Brain (organoid and tissue), 16 donors: ENCODE measurements at places on chromosomes 16 and 17.

DNA sequence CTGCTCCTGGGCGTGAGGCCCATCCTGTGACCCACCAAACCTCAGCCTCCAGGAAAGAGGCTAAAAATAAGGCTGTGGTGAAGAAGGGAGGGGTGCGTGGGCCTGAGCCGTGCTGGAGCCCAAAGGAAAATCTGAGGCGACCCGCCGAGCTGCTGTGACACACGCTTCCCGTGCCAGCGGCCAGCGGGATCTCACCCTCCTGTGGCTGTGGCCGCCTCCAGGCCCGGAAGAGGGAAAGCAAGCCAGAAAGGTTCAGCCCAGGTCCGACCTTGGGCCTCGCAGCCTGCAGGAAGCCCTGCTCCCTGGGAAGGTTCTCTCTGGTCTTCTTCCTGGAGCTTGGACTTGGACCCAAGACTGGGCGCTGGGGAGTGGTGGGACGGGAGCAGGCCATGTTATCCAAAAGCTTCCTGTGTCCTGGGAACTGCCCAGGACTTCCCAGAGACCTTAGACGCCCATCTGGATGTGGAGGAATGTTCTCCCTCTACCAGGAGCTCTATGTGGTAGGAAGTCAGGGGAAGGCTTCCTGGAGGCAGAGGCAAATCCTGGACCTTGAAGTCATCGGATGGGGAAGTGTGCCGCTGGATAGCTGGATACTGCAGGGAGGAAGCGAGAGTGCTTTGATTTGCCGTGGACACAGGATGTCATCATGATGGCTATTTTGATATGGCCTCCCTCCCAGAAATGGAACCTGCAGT, 11.4 kb downstream of the SPNS2 start:
- no peak for DNase-seq

- no peak for DNase-seq
Observed at GRCh38 chr16:76532188-76532973, 255.2 kb downstream of the CNTNAP4 start.

- DNase-seq = no peak
Observed at GRCh38 chr17:52297230-52298010, 138.9 kb upstream of the CA10 start.

GRCh38 chr17:4161192-4161966, 18.4 kb downstream of the CYB5D2 start:
- no peak for DNase-seq

DNA sequence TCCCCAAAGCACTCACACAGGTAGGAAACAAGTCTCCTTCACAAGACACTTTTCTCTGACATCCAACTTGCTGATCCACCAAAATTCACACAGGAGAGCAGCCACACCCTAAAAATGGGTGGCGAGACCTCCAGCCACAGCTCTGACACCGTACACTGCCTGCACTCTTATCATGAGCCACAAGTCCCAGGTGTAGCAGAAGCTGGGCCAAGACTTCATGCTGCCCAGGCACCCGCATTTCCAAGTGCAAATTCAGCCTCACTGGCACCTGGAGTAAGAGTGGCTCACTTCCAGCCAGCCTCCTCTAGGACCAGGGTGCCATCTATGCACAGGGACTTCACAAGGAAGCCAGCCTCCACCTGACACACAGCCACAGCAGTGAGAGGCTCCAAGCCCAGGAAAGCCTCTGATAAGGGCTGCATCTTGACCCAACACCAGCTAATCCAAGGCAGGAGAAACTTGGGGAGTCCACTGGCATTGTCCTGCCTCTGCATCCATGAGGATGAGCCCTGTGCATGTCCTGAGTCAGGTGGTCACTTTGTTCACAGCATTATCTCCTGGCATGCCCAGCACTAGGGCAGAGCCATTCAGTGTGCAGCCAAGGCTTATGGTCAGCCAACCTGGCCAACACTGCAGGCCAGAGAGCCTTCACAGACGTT, 2.6 kb upstream of the ZNF768 start:
- no peak for DNase-seq

DNA sequence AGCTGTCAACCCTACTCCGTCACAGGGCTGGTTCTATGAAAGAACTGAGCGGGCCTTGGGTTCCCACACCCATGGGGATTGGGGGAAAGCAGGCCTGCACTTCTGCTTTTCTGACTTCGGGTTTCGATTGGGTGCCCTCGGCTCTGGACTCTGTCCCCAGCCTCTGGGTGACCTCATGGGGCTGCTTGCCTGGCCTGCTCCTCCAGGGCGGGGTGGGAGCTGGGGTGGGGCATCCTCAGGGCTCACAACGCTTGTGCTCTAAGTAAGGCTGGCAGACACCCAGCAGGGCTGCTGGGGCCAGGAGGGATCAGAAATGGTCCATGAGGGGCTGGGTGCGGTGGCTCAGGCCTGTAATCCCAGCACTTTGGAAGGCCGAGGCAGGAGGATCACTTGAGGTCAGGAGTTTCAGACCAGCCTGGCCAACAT, 19.2 kb downstream of the ARHGAP27 start:
- no peak for DNase-seq

- DNase-seq = peak; percentile 86
Observed at GRCh38 chr17:81142301-81143199, 22.8 kb upstream of the PVALEF start.

GRCh38 chr16:2005646-2006045, 4.0 kb downstream of the ZNF598 start:
- DNase-seq = no peak

GRCh38 chr17:77569846-77570564, 388.5 kb upstream of the TNRC6C start:
- DNase-seq = no peak

GRCh38 chr17:3847165-3847670, 1.2 kb upstream of the NCBP3 start:
- no peak for DNase-seq

GRCh38 chr17:8044819-8045810, 6.3 kb downstream of the ALOX15B start:
- no peak for DNase-seq

DNA sequence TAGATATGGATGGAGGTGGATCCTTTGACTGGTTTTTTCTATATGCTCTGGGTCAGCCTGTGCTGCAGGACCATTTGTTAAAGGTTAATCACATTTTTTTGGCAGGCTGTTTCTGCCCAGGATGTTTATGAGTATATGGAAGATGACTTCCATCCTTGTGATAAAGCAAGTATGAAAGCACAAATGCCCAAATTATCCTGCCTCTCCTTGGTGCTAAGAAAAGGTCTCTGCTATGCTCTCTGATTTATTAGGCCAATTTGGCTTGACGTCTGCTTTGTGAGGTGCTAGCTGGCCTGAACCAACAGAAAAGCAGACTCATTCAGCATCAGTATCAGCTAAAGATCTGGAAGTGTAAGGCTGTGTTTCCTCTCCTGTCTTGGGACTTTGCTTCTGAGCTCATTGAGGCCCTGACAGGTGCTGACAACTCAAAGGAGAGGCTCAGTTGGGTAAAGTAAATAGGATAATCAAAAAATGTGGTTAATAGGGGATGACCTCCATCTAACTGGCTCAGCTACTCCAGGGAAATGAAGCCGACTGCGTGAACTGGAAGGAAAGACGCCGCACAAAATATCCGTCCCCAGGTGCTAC, 15.2 kb downstream of the ANKRD40 start:
- DNase-seq = peak; percentile 12

DNA sequence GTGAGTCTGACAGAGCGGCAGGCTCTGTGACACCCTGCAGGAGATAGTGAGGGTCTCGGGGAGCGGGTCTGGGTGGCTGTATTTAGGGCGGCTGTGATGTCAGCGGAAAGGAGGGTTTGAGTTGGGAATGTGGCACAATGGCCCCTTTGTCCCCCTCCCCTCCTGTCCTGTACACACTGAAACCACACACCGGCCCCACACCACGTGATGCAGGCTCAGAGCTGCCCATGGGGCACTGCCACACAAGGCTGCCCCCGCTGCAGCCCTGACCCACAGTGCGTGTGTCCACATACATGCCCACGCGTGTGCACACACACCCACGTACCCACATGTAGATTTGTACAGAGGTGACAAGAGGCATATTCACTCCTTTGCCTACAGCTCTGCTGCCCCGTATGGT, 15.3 kb downstream of the SGCA start:
- no peak for DNase-seq

DNA sequence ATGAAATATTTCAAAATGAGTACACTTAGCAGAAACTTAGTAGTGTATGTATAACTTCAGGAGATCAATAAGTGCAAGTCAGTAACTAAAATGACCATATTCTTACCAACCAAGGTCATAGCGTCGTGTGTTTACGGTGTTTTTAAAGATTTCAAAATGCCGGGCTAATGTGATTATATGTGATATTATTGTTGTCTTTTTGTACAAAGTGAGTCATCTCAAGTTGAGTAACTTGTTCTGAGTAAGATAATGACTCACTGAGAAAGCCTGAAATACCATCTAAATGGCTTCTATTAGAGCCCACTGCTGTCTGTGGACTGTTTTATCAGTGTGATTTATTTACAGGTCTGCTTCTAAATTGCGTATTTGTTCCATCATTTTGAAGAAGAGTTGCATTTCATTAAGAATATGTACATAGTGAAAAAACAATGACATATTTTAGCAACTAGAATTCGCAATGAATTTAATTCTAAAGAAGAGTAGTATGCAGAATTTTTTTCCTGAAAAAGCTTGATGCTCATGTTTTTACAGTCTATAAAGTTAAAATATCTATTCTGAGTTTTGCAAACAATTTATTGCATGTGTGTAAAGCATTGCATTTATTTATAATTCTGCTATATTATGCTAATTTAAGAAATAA, 12.7 kb downstream of the KRT12 start:
- no peak for DNase-seq
